Activated CD8-positive, alpha-beta T cell treated with anti-CD3 and anti-CD28 coated beads, Interleukin-2, amount 10 ng/mL, durations not matched to agents 7 days and 5 days (primary cell): ENCODE measurements at places on chromosomes 4 and X. TPM values are rescaled to one million over a fixed set of nuclear protein-coding genes. Genes with fewer than 3 reads are reported as not detected.

DNA sequence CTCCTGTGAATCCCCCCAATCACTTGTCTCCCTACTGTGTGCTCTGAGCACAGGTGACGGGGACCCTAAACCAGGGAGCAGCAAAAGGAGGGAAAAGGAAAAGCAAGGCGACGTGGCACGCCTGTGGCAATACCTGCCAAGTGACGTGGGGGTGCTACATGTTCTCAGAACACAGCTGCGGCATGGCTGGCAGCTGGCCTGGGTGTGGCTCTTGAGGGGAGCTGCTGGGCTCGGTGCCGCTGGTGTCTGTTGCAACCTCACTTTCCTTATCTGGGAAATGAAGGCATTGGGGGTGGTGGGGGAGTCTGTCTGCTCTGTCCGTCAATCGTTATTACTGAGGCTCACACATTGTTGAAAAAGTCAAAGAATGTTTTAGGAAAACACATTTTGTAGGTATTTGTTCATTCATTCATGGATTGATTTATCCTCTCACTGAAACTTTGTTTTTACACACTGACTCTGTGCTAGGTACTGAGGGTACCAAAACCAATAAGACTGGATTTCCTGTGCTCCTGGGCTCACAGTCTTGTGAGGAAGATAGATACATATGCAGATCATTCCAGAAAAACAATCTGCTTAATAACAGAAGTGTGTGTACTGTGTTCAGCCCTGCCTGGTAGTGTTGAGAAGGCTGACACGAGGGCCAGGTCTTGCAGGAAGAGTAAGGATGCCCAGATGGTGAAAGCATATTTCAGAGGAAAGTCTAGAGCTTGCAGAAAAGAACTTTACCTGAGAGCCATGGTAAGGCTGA, 217.6 kb downstream of the PTTG2 start:
- H3K4me3 ChIP-seq = peak overlapping the region; percentile 45
- H3K27me3 ChIP-seq = peaks cover 7% of the 10 kb centered on the region
- peaks cover 39% of the 10 kb centered on the region for H3K4me1 ChIP-seq
- peak; percentile 52 for DNase-seq
- H3K36me3 ChIP-seq = peaks cover 4% of the 10 kb centered on the region
- peak overlapping the region; percentile 76 for H3K27ac ChIP-seq

DNA sequence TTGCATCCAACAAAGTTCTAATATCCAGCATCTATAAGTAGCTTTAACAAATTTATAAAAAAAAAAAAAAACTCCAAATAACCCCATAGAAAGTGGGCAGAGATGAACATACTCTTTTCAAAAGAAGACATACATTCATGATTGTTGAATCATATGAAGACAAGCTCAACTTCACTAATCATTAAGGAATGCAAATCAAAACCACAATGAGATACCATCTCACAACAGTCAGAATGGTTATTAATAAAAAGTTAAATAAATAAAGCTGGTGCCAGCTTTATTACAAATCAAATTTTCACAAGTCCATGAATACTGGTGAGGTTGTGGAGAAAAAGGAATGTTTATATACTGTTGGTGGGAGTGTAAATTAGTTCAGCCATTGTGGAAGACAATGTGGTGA, 592.0 kb downstream of the IQCM start:
- no peak overlapping the region for H3K27ac ChIP-seq
- no peaks in the 10 kb centered on the region for H3K27me3 ChIP-seq
- no peaks in the 10 kb centered on the region for H3K36me3 ChIP-seq
- no peak for DNase-seq
- H3K4me3 ChIP-seq = no peak overlapping the region

DNA sequence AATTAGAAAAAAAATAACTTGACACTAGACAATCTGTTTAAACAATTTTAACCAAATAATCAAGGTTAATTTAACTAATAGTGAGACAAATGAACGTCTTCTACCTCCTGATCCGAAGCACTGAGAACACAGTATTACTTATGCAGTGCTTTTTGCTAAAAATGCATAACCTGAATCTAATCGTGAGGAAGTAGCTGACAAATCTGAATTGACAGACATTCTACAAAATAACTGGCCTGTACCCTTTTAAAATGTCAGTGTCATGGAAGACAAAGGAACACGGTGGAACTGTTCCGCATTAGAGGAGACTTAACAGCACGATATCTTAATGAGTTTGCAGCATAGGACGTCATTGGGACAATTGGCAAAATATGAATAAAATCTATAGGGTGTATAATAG, 631.2 kb upstream of the ZFP42 start:
- H3K36me3 ChIP-seq = no peaks in the 10 kb centered on the region
- H3K27ac ChIP-seq = no peak overlapping the region
- DNase-seq = no peak
- H3K4me1 ChIP-seq = no peaks in the 10 kb centered on the region
- no peak overlapping the region for H3K4me3 ChIP-seq

DNA sequence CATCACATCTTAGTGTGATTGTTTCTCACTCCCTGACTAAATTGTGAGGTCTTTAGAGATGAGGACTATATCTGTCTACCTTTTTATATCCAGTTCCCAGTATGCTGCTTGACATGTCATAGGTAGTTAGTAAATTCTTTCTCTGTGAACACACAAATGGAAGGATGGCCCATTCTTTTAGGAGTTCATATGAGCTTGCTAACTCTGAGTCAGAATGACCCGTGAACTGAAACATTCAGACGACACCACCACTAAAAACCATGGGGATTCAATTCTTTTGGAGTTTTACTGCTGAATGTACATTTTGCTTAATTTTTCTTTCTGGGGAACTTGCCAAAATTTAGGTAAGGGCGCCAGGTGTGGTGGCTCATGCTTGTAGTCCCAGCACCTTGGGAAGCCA, 13.9 kb downstream of the OFD1 start:
- DNase-seq = no peak
- peaks cover 50% of the 10 kb centered on the region for H3K36me3 ChIP-seq
- no peak overlapping the region for H3K4me3 ChIP-seq
- peak overlapping the region; percentile 64 for H3K27ac ChIP-seq

DNA sequence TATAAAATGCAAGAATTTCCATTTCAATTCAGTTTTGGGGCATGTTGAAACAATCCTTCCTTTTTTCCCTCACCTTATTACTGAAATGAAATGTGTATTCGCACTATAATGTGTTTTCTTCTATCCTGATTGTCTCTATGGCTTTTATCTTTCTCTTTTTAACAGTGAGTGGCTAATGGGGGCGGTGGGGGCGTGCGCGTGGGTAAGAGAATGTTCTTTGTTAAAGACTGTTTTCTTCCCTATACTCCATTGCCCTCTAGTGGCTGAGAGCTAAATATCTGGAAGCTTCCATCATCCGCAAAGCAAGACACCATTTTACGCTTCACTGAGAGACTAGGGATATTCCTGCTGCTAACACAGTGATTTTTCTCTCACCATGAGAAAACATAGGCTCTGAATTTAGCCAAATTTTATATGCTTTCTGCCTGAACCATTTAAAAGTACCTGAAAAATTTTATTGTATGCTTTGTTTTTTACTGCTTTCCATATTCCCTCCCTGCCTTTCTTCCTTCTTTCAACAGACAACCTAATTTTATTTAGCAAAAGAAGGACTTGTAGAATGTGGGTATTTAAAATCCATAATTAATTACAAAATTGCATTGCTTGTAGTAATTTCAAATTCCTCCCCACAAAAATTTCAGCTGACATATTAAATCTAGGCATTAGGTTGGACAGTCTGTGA, 194.0 kb downstream of the GASK1B start:
- no peak overlapping the region for H3K4me3 ChIP-seq
- H3K27ac ChIP-seq = no peak overlapping the region
- no peaks in the 10 kb centered on the region for H3K36me3 ChIP-seq
- no peaks in the 10 kb centered on the region for H3K27me3 ChIP-seq
- DNase-seq = peak; percentile 35

DNA sequence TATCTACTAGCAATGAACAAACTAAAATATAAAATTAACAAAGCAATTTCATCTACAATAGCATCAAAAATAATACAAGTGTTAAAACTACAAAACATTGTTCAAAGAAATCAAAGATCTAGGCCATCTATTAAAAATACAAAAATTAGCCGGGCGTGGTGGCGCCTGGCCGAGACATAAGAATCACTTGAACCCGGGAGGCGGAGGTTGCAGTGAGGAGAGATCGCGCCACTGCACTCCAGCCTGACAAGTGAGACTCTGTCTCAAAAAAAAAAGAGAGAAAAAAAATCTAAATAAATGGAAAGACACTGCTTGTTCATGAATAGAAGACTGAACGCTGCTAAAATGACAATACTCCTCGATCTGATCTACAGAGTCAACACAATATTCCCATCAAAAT, 139.2 kb downstream of the RBM47 start:
- no peak overlapping the region for H3K27ac ChIP-seq
- no peaks in the 10 kb centered on the region for H3K4me1 ChIP-seq
- peaks cover 20% of the 10 kb centered on the region for H3K27me3 ChIP-seq

DNA sequence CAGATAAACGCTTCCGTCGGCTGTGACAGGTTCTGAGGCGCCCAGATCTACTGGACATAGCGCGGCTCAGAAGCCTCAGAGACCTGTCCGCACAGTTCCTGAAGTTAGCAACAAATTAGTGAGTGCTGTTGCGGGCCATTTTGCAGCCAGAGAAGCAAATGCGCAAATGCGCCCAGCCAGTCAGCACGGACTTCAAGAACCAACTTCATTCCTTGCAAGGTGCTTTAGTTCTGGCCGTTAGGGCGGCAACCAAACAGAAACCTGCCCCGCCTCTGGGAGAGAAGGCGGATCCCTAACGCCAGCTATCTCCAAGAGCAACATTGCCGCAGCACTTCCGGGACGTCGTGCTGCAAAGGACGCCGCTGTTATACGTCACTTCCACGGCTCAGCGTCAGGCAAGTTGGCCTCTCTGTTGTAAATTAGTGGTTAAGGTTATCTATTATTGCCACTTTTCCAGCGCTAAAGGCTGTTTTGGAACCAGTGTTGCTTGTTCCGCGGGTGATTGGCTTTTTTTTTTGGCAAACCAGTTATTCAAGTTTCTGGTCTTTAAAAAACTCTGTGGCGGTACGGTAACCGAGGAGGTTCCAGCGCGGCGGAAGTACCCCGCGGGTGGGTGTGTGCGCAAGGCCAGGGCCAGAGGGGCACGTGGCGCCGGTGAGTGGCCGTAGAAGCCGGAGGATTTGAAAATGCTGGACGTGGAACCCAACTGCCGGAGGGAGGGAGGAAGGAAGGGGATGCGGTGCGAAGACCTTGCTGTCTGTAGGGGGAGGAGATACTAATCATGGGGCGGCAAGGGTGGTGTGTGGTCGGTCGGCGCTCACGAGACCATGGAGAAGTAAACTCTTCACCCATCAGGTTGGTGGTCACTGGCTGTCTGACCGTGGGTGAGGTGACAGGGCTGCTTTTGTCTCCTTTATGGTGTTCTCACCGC, at the start of gene GAR1:
Gene GAR1 (plus strand): TSS at position 612 of the 931 bp plus-strand sequence. CDS start 403 bp downstream, outside the sequence.
- DNase-seq = peak; percentile 95
- peaks cover 46% of the 10 kb centered on the region for H3K4me1 ChIP-seq
- H3K36me3 ChIP-seq = peaks cover 45% of the 10 kb centered on the region
- H3K4me3 ChIP-seq = peak within 1 kb of the TSS; percentile 99
- no peaks in the 10 kb centered on the region for H3K27me3 ChIP-seq

The CCKAR gene
- not detected for total RNA-seq

The ODAPH gene
- not detected for total RNA-seq

The TRIM75 gene
- not detected for total RNA-seq

The PHEX gene
- total RNA-seq = 0.24 TPM
